ENCODE measurements at places on chromosomes 1 and 21.
A peak's percentile ranks its signal among the peaks of the same experiment; 100 is the strongest.

- no peak for DNase-seq
Observed at GRCh38 chr1:160657250-160657781, 10.5 kb upstream of the SLAMF1 start.

DNA sequence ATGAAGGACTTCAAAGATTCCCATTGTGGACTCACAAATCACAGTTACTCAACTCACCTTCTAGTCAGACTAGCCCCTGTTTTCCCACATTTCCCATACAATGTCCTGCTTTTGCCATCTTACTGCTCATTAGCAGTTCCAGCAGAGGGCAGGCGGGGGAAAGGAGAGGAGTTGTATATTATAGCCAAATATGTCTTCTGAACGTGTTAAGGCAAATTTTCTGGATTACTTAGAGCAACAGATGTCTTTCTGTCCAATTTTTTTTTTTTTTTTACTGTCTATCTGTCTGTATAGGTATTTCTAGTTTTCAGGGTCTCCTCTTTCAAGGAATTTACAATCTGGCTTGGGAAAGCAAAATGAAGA lies 29.9 kb upstream of the DDAH1 start:
- DNase-seq: peak; percentile 39

DNA sequence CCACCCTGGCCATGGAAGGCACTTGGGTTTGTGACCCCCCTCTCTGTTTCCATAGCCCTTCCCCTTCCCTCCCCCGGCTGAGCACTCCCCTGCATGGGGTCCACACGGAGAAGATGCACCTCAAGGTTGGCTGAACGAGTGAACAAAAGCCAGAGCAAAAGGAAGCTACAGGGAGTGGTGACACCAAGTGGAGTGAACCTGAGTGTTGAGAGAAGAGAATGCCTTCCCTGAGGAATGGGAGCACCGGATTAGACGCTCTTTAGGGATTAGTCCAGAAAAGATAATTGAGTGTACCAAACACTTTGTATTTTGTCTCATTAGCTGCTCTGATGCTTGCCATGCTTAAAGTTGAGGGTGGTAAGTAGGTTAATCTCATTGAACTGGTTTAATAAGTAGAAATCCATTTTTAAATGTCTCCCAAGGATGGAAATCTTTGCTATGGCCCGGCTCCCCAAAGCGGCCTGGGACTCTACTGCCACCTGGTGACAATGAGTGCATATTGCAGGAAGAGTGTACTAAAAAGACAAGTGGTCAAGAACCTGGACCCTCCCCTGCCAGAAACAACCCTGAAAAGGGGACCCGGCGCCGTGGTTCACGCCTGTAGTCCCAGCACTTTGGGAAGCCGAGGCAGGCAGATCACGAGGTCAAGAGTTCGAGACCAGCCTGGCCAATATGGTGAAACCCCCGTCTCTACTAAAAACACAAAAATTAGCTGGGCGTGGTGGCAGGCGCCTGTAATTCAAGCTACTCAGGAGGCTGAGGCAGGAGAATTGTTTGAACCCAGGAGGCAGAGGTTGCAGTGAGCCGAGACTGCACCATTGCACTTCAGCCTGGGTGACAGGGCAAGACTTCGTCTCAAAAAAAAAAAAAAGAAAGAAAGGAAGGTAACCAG lies 150.6 kb upstream of the ZC3H12A start:
- peak; percentile 25 for DNase-seq

DNA sequence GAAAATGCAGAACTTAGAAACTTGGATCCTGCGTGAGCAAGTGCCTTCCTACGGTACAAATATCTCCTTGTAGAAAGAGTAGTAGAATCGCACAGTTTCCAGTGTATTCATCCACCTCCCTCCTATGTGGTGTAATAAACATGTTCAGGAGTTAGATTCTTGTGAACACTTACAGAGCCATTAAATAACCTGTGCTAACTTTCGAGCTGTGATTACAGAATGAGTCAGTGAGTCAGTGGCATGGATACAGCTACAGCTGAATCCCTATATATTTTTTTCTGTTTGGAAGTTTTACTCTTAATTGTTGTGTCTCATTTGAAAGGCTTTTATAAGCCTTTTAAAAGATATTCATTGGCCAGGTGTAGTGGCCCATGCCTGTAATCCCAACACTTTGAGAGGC lies 148.7 kb downstream of the EDEM3 start:
- no peak for DNase-seq

DNA sequence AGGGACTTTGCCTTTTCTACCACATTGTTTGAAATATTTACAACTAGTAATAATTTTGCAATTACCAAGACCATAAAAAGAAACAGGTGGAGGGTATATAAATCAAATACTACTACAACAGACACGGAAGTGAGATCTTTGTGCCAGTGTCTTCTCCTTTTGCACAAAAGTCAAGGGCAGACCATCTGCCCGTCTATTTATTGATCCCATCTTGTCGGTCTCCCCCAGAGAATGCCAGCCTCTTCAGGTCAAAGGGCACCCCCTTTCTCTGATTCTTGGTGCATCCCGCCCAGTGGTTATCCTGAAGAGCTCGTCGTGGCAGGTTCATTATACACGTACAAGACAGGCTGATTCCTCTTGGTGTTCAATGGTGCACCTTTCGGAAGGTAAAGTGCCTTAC lies 4.8 kb upstream of the PDE9A start:
- no peak for DNase-seq

DNA sequence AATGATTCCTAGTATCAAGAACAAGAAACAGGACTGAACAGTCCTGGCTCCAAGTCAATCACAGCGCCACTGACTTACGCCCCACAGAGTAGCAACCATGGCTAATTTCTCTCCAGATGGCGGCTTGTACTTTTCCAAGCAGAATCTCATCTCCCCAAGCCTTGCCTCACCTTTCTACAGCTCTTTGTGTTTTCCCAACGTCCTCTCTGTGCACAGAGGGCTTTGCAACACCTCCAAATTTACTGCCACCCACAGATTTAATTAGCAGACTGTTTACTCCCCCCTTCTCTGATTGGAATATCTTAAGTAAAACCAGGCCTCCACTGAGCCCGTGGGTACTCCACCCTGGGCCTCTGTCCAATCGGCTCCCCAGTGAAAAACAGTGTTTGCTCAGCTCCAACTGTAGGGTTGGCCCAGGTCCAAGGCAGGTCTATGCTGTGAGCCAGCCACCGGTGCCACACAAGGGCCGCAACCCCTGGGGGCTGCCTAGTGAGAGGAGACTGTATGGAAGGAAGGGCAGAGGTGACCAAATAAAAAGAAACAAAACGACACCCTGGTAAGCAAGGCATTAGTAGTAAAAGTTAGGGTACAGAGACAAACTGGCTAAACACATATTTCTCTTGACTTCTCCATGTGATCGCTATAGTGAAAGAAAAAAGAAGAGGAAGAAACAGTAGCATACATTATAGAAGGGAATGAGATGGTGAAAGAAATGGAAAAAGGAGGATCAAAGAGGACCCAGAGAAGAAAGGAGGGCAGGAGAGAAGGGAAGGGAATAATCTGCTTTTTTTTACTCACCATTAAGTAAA lies 128.4 kb upstream of the SOD1 start:
- no peak for DNase-seq

DNA sequence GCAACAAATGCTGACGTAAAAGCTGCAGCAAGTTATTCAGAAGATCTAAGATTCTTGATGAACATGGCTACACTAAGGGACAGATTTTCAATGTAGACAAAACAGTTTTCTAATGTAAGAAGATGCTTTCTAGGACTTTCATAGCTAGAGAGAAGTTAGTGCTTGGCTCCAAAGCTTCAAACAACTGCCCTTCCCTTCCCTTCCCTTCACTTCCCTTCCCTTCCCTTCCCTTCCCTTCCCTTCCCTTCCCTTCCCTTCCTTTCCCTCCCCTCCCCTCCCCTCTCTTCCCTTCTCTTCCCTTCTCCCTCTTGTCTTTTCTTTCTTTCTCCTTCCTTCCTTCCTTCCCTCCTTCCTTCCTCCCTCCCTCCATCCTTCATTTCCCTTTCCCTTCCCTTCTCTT lies 365.3 kb upstream of the ADGRL4 start:
- DNase-seq: no peak

DNA sequence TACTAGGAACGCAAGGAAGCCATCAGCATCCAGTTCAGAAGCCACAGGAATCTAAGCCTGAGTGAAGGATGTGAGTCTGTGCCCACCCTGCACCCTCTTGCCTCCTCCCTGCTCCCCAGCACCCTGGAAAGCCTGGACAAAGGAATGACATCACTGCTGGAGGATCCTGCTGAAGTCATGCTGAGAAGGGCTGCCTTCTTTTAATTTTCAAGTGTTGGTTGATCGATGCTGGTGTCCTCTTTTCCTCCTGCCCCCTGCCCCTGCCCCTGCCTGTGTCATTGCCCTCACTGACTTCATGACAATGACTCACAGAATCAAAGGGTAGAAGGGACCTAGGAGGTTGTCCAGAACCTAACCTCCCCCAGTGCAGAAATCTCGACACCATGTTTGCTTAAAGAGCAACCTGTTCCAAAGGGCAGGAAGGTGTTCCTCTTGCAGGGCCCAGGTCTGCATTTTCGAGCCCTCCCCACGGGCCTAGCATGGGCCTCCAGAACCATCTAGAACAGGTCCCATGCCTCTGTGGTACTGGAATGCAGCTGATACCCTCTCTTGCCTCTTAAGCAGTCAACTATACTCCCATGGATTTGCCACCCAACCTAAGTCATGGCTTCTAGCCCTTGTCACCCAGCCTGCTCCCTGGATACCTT lies 9.6 kb downstream of the DHRS3 start:
- DNase-seq: no peak

DNA sequence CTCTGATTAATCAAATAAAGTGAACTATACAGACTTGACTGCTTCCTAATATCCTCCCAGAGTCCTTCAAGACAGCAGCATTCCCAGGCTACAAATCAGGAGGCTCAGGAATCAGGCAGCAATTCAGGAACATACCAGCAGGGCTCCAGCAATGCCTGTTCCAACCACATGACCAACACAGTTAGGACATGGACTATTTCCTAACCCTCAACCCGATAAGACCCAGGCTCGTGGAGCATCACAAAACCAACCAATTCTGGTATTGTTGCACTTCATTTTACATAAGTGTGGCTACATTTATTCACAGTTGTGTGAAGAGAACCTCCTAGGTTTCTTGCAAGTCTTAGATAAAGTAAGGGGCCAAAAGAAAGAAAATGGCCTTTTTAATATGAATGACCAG lies 546.2 kb upstream of the ADGRL2 start:
- DNase-seq: peak; percentile 3

All from EL (cell line).